SW 1271 (cell line): ENCODE measurements at places on chromosomes 13 and 19.
A peak's percentile ranks its signal among the peaks of the same experiment; 100 is the strongest.

- DNase-seq: no peak
Observed at GRCh38 chr13:78139765-78140164, 221.1 kb upstream of the EDNRB start.

DNA sequence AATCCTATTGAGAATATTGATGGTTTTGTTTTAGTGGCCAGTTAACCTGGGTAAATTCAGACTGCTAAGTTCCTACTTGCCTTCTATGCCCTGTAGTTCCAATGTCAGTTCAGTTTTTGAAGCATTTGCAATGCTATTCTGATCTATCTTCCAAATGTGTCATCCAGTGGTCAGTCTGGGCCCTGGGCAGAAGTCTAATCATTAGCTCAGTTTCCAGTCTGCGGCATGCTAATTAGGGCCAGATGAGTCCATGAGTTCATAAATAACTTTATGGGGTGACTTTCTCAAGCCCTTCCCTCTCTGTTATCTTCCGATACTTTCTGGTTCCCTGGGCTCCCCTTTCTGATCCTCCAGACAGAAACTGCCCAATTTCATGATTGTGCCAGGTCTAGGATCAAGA is 32.7 kb downstream of the FAM187B start:
- DNase-seq: no peak

DNA sequence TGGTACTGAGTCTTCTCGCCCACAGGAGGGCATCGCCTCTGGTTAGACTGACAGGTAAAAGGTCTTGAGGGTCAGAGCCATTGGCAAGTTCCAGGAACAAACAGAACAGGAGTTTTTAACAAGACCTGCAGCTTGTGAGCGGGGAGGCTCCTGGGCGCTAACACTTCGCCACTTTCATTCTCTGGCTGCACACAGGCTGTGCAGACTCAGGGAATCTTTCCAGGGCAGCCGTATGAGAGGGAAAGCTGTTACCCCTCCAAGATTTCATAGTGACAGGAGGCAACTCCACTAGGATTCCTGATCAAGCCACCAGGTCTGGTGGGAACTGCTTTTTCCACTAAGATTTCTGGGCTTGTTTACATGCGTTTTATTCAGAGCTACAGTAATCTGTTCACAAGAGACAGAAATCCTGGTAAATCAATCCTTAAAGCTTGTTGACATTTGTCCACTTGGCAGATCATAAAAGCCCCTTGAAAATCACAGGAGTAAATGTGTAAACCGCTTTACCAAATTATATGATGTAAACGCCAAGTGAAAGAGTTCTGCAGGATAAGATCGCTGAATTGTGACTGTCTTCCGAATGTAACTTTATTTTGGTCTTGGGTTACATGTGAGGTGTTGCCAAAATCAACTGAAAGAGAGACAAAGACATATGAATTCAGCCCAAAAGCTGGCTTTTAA is 190.6 kb downstream of the MZT1 start:
- DNase-seq: no peak

GRCh38 chr19:41816761-41817160 is 20.4 kb downstream of the CEACAM3 start:
- DNase-seq: no peak

GRCh38 chr19:47094557-47095475 is 18.8 kb downstream of the ZC3H4 start:
- DNase-seq: no peak

GRCh38 chr13:76387566-76387965 is 498.6 kb downstream of the KCTD12 start:
- no peak for DNase-seq

- no peak for DNase-seq
Observed at GRCh38 chr19:51566489-51567100, 4.5 kb upstream of the ZNF175 start.

DNA sequence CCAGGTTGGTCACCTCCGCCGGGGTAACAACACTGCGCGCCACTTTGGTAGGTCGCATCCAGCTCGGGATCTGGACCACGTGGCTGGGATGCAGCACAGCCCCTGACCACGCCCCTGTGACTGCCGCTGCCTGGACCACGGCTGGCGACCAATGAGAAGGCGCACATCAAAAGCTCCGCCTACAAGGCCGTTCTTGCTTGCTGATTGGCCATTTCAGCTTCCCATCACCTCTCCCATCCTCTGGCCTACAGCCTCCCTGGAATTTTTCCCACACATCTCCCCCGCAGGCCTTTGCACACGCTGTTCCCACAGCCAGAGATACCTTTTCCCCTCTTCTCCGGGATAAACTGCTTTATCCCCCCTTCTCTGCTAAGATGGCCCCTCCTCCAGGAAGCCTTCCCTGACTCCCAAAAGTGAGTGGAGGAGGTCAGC is 12.5 kb upstream of the MAP1S start:
- no peak for DNase-seq

DNA sequence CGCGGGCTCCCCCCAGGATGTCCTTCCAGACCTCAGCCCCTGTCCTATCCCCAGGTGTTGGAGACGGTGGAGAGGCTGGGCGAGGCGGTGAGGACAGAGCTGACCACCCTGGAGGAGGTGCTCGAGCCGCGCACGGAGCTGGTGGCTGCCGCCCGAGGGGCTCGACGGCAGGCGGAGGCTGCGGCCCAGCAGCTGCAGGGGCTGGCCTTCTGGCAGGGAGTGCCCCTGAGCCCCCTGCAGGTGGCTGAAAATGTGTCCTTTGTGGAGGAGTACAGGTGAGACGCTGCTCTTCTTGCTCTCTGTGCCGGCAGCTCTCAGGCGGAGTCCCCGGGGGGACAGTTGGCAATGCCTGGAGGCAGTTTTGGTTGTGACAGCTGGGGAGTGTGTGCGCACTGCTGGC is 6.9 kb downstream of the TTYH1 start:
- DNase-seq: no peak

GRCh38 chr13:96238241-96238640 is 148.3 kb downstream of the HS6ST3 start:
- DNase-seq: no peak

GRCh38 chr19:38095411-38096308 is 128.4 kb downstream of the DPF1 start:
- DNase-seq: peak; percentile 32

DNA sequence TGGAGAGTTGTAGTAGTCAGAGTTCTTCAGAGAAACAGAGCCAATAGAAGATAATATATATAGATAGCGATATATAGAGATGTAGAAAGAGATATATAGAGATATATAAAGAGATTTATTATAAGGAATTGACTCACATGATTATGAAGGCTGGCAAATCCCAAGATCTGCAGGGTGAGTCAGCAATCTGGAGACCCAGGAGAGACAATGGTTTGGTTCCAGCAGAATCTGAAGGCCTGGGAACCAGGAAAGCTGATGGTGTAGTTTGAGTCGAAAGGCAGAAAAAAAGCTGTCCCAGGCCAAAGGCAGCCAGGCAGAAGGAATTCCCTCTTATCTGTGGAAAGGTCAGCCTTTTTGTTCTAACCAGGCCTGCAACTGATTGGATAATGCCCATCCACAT is 194.1 kb downstream of the NUFIP1 start:
- DNase-seq: no peak

GRCh38 chr13:110107568-110108347 is 199.2 kb downstream of the COL4A1 start:
- no peak for DNase-seq

DNA sequence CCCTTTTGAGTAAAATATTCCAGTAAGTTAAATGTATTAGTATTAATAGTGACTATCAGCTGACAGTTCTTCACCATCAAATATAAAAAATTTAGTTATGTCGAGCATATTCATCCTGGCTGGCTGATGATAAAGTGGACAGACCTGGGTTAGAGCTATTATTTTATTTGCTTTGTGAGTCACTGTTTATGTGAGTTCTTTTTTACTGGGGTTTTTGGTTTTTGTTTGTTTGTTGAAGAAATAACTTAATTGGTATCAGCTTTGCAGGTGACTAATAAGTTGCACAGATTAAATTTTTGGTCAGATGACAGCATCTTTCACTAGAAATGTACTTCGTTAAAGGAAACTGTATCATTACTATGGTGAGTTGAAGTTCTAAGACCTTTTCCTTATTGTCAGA is 224.7 kb downstream of the GGACT start:
- no peak for DNase-seq

DNA sequence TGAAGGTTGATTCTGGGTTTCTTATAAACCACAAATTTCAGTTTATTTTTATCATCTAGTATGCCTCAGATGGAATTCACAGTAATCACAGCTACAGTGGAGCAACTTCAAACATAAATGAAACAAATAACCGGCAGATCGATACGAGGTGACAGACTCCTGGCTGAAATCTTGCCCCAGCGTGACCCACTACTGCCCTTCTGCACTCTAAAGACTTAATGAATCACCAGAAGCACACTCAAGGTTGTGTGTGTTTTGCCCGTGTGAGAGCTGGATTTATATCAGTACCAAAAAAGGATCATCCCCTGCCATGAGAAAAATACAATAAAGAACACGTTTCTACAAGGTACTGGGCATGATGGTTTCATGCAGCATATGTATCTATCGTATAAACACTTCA is 161.7 kb downstream of the KLF12 start:
- no peak for DNase-seq

DNA sequence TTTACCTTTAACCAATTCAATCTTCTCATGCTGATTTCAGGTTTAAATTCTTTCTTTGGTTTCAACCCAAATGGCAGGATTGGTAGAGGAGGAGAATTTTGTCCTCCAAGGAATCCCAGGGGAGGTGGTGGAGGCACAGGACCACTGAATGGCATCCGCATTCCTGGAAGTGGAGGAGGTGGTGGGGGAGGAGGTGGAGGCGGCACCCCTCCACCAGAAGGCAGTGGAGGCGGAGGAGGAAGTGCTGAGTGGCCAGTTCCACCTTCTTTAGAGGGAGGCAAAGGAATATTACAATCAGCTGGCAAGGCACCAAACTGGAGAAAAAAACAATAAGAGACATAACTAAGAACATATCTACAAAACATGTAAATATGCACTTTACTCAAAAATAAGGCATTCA is 192.9 kb downstream of the DIAPH3 start:
- no peak for DNase-seq

GRCh38 chr13:24456396-24456795 is 56.2 kb downstream of the PARP4 start:
- no peak for DNase-seq
